Uterus (tissue), 4 donors: ENCODE measurements at places on chromosomes 12 and 14. TPM values are rescaled to one million over a fixed set of nuclear protein-coding genes. Genes with fewer than 3 reads are reported as not detected.

- no peaks in the 10 kb centered on the region for H3K4me1 ChIP-seq
- no peak overlapping the region for H3K4me3 ChIP-seq
- no peaks in the 10 kb centered on the region for H3K27me3 ChIP-seq
- no peak overlapping the region for H3K27ac ChIP-seq
- no peak for DNase-seq
Observed at GRCh38 chr14:88422047-88422446, 36.6 kb downstream of the SPATA7 start.

- no peaks in the 10 kb centered on the region for H3K27me3 ChIP-seq
- H3K36me3 ChIP-seq, result no peaks in the 10 kb centered on the region
- H3K27ac ChIP-seq, result no peak overlapping the region
- no peaks in the 10 kb centered on the region for H3K4me1 ChIP-seq
- no peak for DNase-seq
Observed at GRCh38 chr14:35174342-35174741, 52.0 kb downstream of the PRORP start.

PRKD1 gene
- 19.4 TPM for total RNA-seq

DNA sequence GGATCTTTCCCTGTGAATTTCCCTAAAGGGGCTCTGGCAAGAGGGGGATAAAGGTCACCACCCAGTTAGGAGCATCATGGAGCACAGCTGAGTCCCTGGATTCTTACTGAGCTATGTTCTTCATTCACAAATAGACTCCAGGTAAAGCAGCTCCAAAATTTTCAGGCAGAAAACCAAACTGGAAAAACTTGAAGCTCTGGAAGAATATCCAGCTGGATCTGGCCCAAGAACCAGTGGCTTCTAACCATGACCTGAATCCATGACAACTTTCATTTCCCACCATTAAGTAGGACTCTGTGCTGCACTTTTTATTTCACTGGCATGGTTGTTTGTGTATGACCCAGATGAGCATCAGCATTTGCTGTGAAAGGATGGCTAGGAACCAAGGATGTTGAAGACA lies 180.4 kb upstream of the FKBP4 start:
- H3K4me1 ChIP-seq, result no peaks in the 10 kb centered on the region
- no peak for DNase-seq
- no peak overlapping the region for H3K4me3 ChIP-seq
- no peaks in the 10 kb centered on the region for H3K36me3 ChIP-seq

GRCh38 chr14:58705066-58705465 lies 67.3 kb downstream of the DACT1 start:
- no peak overlapping the region for H3K4me3 ChIP-seq
- no peak overlapping the region for H3K27ac ChIP-seq
- H3K4me1 ChIP-seq, result no peaks in the 10 kb centered on the region
- no peak for DNase-seq
- H3K36me3 ChIP-seq, result no peaks in the 10 kb centered on the region

- H3K27me3 ChIP-seq, result no peaks in the 10 kb centered on the region
- no peaks in the 10 kb centered on the region for H3K36me3 ChIP-seq
- H3K4me1 ChIP-seq, result no peaks in the 10 kb centered on the region
Observed at GRCh38 chr14:100737526-100737925, 10.8 kb downstream of the DLK1 start.

GRCh38 chr12:87227162-87227561 lies 802.0 kb downstream of the C12orf50 start:
- no peak for DNase-seq
- H3K4me3 ChIP-seq, result no peak overlapping the region
- no peak overlapping the region for H3K27ac ChIP-seq
- H3K27me3 ChIP-seq, result no peaks in the 10 kb centered on the region
- no peaks in the 10 kb centered on the region for H3K4me1 ChIP-seq

DNA sequence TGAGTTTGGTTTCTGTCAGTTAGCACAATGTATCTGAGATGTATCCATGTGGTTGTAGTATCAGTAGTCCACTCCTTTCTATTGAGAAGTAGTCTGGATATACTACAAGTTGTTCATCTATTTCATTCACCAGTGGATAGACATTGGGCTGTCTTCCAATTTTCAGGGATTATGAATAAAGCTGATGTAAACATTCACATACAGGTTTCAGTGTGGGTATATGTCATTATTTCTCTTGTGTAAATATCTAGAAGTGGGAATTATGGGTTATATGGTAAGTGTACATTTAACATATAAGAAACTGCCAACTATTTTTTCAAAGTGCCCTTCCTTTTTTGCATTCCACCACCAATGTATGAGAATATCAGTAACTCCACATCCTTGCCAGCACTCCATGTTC lies 35.9 kb downstream of the PHLDA1 start:
- H3K27ac ChIP-seq, result no peak overlapping the region
- H3K36me3 ChIP-seq, result no peaks in the 10 kb centered on the region
- no peak overlapping the region for H3K4me3 ChIP-seq
- no peaks in the 10 kb centered on the region for H3K27me3 ChIP-seq
- DNase-seq, result no peak
- no peaks in the 10 kb centered on the region for H3K4me1 ChIP-seq

- no peak overlapping the region for H3K27ac ChIP-seq
- DNase-seq, result no peak
- no peak overlapping the region for H3K4me3 ChIP-seq
- no peaks in the 10 kb centered on the region for H3K27me3 ChIP-seq
- H3K4me1 ChIP-seq, result no peaks in the 10 kb centered on the region
Observed at GRCh38 chr14:57656853-57657252, 163.2 kb upstream of the CCDC198 start.

- no peak for DNase-seq
- no peaks in the 10 kb centered on the region for H3K4me1 ChIP-seq
- H3K27ac ChIP-seq, result no peak overlapping the region
- no peaks in the 10 kb centered on the region for H3K36me3 ChIP-seq
- no peak overlapping the region for H3K4me3 ChIP-seq
Observed at GRCh38 chr14:26255213-26255612, 342.6 kb downstream of the NOVA1 start.

MDM1 gene
- 67.5 TPM for total RNA-seq

SLCO1B1 gene
- total RNA-seq, result not detected

GRCh38 chr14:48035836-48036235 lies 360.4 kb upstream of the MDGA2 start:
- H3K4me1 ChIP-seq, result no peaks in the 10 kb centered on the region
- H3K4me3 ChIP-seq, result no peak overlapping the region
- H3K27me3 ChIP-seq, result no peaks in the 10 kb centered on the region
- no peaks in the 10 kb centered on the region for H3K36me3 ChIP-seq
- no peak for DNase-seq
- H3K27ac ChIP-seq, result no peak overlapping the region

GDF3 gene
- total RNA-seq, result not detected

PSMB5 gene
- 105 TPM for total RNA-seq

DNA sequence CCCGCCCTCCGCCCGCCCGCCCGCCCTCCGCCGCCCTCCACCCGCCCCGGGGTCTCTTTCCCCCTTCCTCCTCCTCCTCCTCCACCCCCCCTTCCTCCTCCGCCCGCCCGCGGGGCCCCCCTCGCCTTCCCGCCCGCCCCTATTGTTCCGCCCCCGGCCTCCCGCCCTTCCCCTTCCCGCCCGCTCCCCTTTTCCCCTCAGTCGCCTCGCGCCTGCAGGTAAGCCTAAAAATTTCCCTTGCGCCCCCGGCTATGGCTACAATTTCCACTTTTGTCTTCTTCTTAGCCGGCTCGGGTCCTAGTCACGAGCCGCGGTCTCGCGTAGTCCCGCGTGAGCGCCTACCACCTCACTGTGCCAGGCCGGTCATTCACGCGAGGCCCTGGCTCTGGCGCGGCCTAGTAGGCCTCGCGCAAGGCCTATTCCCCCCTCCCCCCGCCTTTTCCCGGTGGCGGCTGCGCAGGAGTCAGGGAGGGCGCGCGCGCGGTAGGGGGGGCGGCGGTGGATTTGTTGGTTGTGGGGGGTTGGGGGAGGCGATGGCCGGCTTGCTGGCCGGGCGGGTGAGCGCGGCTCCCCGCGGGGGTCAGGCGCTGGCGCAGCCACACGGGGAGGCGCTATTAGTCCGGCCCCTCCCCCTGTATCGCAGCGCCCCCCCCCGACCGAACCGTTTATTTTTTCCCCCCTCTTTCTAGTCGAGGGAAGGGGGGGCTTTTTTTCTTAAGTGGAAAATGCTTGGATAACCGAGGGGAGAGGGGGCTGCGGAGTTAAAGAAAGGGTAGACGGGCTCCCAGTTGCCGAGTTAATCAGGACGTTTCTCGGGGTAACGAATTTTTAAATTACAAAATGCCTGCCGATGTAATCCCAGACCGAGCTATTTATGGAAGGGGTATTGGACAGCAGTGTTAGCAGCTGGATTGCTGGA lies 516 bp downstream of the PCBP2 start:
- H3K4me1 ChIP-seq, result peaks cover 12% of the 10 kb centered on the region
- H3K27me3 ChIP-seq, result no peaks in the 10 kb centered on the region
- H3K4me3 ChIP-seq, result peak overlapping the region; percentile 80
- no peaks in the 10 kb centered on the region for H3K36me3 ChIP-seq
- DNase-seq, result peak; percentile 87

GRCh38 chr14:57699947-57700346 lies 165.9 kb downstream of the SLC35F4 start:
- no peak for DNase-seq
- no peaks in the 10 kb centered on the region for H3K27me3 ChIP-seq
- no peaks in the 10 kb centered on the region for H3K36me3 ChIP-seq

CPNE6 gene
- 0.76 TPM for total RNA-seq

GRCh38 chr12:24814379-24815113 lies 134.4 kb downstream of the BCAT1 start:
- no peaks in the 10 kb centered on the region for H3K4me1 ChIP-seq
- H3K27ac ChIP-seq, result no peak overlapping the region
- no peak overlapping the region for H3K4me3 ChIP-seq
- no peaks in the 10 kb centered on the region for H3K36me3 ChIP-seq

TEX22 gene
- total RNA-seq, result not detected

CLEC4C gene
- not detected for total RNA-seq

GRCh38 chr14:54446161-54446693 lies 5.1 kb upstream of the CNIH1 start:
- H3K4me3 ChIP-seq, result no peak overlapping the region
- DNase-seq, result peak; percentile 90
- H3K27me3 ChIP-seq, result no peaks in the 10 kb centered on the region
- peaks cover 7% of the 10 kb centered on the region for H3K4me1 ChIP-seq

- no peaks in the 10 kb centered on the region for H3K27me3 ChIP-seq
- DNase-seq, result no peak
- no peaks in the 10 kb centered on the region for H3K36me3 ChIP-seq
- no peak overlapping the region for H3K4me3 ChIP-seq
- H3K4me1 ChIP-seq, result no peaks in the 10 kb centered on the region
Observed at GRCh38 chr12:59115526-59115925, 195.2 kb upstream of the LRIG3 start.

RNASE1 gene
- 299 TPM for total RNA-seq

TOMM20L gene
- not detected for total RNA-seq

SLC25A47 gene
- not detected for total RNA-seq

- no peaks in the 10 kb centered on the region for H3K4me1 ChIP-seq
- DNase-seq, result no peak
- peak overlapping the region; percentile 55 for H3K27ac ChIP-seq
Observed at GRCh38 chr12:25995906-25996305, 37.4 kb downstream of the RASSF8 start.

DNA sequence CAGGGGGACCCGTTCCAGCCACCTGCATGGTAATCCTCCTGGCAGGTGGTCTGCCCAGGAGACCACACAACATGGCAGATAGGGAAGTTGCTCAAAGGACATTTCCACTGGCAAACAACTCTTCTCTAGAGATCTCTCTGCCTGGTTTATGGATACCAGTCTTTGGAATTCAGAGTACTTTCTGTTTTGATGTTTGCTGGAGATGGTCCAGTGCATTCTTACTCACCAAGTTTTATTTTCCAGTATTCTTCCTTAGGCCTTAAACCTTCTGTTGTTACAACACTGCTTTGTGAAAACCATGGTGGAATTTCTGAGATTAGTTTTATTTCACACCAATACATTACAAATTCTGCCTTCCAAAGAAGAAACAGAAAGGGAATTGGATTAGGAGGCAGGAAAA lies 428.3 kb downstream of the FUT8 start:
- H3K27me3 ChIP-seq, result no peaks in the 10 kb centered on the region
- no peaks in the 10 kb centered on the region for H3K4me1 ChIP-seq
- no peak overlapping the region for H3K4me3 ChIP-seq
- H3K27ac ChIP-seq, result no peak overlapping the region
- no peak for DNase-seq

DNA sequence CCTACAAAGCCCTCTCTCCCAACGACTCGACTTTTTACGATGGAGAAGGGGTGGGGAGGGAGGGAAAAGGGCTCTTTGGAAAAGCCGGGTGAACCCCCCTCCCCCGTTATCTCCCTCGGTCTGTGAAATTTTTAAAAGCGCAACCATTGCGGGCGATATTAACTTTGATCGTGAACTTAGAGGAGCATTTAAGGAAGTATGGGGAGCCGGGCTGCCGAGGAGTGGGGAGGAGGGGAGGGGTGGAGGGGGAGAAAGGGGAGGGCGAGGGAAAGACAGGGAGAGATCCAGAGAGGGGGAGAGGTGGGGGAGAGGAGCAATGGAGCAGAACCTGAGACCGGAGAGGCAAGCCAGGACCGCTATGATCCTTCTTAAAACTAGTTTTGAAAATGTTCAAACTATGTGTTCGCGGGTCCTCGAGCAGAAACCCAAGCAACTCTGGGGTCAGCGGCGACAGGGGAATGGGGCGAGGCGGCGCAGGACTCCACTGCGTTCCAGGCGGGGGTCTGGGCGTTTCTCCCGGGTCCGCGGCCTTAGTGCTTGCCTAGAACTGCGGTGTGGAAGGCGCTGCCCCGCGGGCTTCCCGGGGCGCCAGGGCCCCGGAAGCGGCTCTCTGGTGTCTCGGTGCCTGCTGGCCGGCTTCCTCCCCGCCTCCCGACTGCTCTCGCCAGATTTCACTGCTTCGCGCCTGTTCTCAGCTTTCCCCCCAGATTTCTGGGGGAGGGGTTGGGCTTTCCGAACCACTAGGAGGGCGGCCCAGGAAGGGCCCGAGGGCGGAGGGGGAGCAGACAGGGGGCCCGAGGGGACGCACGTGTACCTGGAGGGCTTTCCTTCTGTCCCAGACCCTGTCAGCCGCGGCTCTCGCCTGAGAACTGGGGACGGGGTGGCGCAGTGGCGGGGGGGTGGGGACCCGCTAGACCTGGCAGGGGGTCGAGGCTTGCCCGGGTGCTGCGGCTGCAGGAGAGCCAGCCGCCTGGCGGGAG lies at the start of gene HOTAIR:
HOTAIR (minus strand) TSS at position 871 of the 980 bp plus-strand sequence.
- H3K27me3 ChIP-seq, result peaks cover 84% of the 10 kb centered on the region
- H3K4me1 ChIP-seq, result no peaks in the 10 kb centered on the region
- H3K27ac ChIP-seq, result no peak within 1 kb of the TSS
- no peaks in the 10 kb centered on the region for H3K36me3 ChIP-seq
- peak; percentile 61 for DNase-seq

LRP1-AS gene
- total RNA-seq, result not detected

IL25 gene
- not detected for total RNA-seq

CCT2 gene
- total RNA-seq, result 132 TPM

AGAP2 gene
- 6.3 TPM for total RNA-seq

- no peak for DNase-seq
- no peak overlapping the region for H3K27ac ChIP-seq
- H3K4me3 ChIP-seq, result no peak overlapping the region
- no peaks in the 10 kb centered on the region for H3K27me3 ChIP-seq
- no peaks in the 10 kb centered on the region for H3K36me3 ChIP-seq
Observed at GRCh38 chr12:56336361-56337167, 2.1 kb upstream of the IL23A start.
